Liver (tissue), 10 donors: ENCODE measurements at places on chromosomes 3 and 15. TPM values are rescaled to one million over a fixed set of nuclear protein-coding genes. Genes with fewer than 3 reads are reported as not detected.

DNA sequence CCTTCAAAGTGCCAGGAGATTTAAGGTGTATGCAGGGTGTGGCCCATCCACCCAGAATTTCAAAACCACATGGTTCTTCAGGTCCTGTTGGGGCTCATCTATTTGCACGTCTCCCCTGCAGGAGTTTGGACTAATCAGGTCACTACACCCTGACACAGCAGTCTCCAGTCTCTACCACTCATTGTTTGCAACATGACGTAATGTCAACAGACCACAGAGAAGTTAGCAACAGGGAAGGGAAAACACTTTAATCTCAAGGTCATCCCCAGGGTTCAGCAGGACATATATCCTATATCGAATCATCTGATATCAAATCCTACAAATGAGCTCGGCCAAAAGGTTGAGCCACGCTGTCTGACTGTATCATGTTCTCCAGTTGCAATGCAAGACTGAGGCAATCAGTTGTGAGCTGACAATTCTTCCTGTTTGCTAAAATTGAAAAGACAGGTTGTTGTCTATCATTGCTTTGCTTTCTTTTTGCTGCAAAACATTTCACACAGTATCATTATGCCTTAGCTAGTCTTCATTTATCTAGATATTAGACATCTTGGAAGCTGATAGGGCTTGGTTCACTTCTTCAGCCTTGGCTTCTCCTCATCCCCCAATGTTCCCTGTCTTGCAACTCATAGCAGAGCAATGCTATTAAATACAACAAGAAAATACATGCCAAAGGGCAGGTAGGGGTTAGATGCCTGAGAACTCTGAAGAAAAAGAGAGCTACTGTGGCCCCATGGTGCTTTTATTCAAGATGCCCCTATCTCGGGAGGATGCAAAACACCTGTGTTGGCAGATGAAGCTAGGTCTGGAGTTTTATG is 13.4 kb upstream of the LEKR1 start:
- no peak for DNase-seq

DNA sequence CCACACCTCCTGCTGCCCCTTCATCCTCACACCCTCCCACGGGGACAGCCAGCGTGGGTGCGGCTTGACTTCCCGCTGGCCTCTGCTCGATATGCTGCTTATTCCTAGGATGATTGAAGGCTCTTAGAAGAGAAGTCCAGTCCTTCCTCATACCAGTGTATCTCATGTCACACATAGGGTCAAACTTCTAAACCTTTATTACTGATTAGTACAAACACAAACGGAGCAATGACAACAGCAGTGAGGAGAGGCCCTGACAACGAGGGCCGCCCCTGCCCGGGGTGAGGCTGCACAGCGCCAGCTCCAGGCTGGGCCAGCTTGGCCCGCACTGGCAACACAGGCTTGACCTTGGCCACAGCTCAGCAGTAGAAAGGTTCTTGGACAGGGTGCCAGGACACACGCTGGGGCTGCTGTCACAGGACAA is 3.7 kb downstream of the CIB1 start:
- DNase-seq: no peak

GRCh38 chr3:157175691-157176507 is 16.0 kb upstream of the CCNL1 start:
- DNase-seq: peak; percentile 48

DNA sequence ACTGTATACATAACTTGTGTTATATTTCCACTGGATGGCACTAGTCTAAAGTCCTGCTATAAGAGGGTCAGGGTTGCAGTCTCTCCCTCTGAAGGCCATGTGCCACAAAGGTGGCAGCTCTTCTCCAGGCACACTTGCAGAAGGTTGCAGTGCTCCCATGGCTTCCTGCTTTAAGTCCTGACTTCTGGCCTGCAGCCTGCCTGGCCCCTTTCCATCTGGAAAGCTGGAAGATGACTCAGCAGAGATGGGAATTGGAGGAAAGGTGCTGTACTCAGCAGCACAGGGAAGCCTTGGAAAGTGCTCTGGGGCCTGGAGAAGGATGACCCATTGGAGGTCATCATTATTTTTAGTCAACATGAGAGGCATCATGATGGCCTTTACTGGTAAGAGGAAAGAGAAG is 40.9 kb upstream of the MRPL3 start:
- DNase-seq: no peak

DNA sequence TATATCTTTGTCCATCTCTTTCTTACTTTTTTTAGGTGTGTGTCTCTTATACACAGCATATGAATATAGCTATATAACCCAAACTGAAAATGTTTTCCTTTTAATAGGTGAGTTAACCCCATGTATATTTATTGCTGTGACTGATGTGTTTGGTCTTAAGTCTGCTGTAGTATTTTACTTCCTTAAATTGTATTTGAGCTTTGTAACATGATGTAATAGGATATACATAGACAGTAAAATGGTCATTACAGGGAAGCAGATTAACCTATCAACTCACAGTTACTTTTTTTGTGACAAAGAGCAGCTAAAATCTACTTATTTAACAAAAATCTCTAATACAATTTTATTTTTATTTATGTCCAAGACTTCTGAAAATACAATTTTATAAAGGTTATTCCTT is 51.8 kb upstream of the CDAN1 start:
- DNase-seq: no peak

- DNase-seq: no peak
These were observed 13.0 kb downstream of the NIPA2 start for GRCh38 chr15:22851513-22851912.

DNA sequence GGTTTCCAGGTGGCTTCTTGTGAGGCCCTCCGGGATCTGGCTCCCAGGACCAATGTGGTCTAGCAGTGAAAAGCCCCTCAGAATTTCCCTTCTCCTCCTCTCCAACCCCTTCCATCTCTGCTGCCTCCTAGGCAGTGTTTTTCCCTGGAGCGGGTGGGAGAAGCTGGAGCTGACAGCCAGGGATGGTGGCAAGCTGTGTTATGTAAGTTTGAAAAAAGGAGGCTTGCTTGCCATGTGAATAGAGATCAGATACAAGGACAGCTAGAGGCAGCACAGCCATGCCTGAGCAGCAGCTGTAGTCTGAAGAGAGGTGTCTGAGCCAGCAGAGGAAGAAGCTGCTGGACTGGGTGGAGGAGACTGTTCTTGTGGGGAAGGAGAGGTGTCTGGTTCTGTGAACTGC is 20.6 kb downstream of the SNAPC5 start:
- no peak for DNase-seq

- DNase-seq: no peak
These were observed 592.1 kb upstream of the GBE1 start for GRCh38 chr3:82353306-82354171.

- DNase-seq: no peak
These were observed 149.7 kb downstream of the RBMS3 start for GRCh38 chr3:29430558-29430971.

DNA sequence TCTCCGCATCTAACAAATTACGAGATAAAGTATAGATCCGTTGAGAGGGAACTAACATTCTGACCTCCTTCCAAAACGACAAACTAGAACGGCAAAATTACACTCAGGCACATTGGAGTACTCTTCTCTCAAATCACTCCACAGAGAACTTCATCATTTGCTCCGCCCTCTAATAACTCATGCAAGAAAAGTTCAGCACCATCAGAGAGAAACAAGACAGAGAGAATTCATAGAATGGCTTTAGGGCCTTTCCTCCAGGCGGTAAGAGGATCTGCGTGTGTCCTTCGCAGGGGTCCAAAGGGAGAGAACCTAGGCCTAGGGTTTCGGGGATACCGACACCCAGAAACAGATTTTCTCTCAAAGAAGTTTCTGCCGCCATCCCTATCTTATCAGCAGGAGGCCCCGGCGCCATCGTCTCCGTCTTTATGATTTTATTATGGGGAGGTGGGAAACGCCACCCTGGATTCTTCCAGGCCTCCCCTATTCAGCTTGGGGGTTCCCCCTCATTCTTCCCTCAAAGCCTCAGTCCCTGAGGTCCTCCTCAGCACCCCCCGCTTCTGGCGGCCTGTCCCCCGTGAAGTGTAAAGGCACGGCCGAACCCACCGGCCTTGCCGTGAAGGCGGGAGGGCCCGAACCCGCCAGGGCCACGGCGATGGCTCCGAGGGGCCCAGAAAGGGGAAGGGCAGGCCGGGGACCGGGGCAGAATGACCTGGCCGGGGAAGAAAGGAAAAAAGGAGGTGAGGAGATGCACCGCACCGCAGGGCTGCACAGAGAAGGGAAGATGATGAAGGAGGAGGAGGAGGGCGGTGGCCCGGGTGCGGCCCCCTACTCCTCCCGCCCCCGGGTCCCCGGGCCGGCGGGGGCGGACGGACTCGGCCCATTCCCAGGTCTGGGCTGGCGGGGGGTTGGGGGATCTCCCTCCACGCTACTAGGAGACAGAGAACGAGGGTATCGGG is 768 bp downstream of the UBXN7 start:
- DNase-seq: peak; percentile 50

GRCh38 chr3:18208856-18209255 is 216.3 kb downstream of the SATB1 start:
- DNase-seq: no peak

DNA sequence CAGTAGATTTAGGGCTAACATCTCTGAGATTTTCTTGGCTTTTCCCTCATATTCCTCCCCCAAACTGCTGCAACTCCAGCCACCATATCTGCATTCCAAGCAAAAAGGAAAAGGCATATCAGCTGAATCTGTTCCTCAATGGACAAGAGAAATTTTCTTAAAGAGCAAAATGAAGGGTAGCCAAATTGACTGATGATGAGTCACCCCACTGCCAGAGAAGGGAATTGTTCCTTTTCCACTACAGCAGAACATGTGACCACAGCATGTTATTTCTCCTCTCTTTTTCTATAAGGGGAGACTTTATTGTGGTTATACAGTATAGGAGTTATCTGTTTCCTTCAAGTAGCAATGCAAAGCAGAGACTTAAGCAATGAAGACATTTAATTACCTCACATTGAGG is 172.5 kb downstream of the MTHFS start:
- DNase-seq: no peak

GRCh38 chr3:69752241-69752640 is 13.0 kb downstream of the MITF start:
- no peak for DNase-seq

EPB42 gene
- not detected for total RNA-seq

RPP25 gene
- 2.3 TPM for total RNA-seq

CLDN1 gene
- total RNA-seq: 92.0 TPM

CX3CR1 gene
- 0.33 TPM for total RNA-seq

ZPLD1 gene
- 0.08 TPM for total RNA-seq

CCR3 gene
- not detected for total RNA-seq

CAMKV gene
- total RNA-seq: not detected
